ENCODE measurements at places on chromosomes 1 and 21.
A peak's percentile ranks its signal among the peaks of the same experiment; 100 is the strongest.

DNA sequence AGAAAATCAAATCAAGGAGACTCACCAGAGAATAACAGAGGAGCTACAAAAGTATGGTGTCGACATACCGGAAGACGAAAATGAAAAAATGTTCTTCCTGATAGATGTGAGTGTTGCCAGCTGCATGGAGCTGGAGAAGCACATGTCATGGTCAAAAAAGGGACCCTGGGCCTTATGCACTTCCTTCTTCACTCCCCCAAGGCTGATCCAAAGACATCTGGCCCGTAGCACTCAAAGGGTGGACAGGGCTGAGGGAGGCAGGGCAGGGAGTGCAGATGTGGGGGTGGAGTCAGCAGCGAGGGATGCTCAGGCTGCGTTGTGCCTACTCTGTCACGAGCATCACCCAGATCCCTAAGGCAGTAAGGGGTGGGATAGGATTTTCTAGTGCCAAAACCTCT is 19.4 kb downstream of the MX1 start:
- DNase-seq: no peak

DNA sequence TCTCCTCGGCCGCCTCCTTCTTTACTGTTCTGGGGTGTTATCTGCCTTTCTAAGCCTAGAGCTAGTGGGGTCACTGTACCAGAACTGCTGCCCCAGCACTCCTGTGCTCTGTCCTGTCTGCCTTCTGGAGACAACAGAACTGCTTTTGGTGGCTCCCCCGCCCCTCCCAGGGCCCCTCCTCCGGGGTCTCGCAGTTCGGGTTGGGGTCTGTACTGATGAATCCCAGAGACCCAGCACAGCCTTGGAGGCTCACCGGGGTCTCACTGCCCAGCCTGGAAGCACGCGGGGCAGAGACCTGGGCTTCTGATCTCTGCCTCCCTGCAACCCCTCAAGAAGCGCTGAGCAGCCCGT is 3.2 kb upstream of the PLEKHA6 start:
- DNase-seq: no peak

DNA sequence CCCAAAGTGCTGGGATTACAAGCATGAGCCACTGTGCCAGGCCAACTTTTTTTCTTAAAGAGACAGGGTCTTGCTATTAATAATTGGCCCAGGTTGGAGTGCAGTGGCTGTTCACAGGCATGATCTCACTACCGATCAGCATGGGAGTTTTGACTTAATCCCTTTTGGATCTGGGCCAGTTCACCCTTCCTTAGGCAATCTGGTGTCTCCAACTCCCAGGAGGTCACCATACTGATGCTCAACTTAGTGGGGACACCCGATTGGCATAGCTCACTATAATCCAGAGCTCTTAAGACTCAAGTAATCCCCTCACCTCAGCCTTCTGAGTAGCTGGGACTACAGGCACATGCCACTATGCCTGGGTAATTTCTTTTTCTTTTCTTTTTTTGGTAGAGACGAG is 64.2 kb upstream of the SCYL3 start:
- no peak for DNase-seq

GRCh38 chr1:228782662-228783417 is 47.6 kb downstream of the RHOU start:
- peak; percentile 74 for DNase-seq

DNA sequence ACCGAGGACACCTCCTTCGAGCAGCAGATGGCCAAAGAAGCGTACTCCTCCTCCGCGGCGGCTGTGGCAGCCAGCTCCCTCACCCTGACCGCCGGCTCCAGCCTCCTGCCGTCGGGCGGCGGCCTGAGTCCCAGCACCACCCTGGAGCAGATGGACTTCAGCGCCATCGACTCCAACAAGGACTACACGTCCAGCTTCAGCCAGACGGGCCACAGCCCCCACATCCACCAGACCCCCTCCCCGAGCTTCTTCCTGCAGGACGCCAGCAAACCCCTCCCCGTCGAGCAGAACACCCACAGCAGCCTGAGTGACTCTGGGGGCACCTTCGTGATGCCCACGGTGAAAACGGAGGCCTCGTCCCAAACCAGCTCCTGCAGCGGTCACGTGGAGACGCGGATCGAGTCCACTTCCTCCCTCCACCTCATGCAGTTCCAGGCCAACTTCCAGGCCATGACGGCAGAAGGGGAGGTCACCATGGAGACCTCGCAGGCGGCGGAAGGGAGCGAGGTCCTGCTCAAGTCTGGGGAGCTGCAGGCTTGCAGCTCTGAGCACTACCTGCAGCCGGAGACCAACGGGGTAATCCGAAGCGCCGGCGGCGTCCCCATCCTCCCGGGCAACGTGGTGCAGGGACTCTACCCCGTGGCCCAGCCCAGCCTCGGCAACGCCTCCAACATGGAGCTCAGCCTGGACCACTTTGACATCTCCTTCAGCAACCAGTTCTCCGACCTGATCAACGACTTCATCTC is 106.8 kb upstream of the VAMP3 start:
- no peak for DNase-seq

DNA sequence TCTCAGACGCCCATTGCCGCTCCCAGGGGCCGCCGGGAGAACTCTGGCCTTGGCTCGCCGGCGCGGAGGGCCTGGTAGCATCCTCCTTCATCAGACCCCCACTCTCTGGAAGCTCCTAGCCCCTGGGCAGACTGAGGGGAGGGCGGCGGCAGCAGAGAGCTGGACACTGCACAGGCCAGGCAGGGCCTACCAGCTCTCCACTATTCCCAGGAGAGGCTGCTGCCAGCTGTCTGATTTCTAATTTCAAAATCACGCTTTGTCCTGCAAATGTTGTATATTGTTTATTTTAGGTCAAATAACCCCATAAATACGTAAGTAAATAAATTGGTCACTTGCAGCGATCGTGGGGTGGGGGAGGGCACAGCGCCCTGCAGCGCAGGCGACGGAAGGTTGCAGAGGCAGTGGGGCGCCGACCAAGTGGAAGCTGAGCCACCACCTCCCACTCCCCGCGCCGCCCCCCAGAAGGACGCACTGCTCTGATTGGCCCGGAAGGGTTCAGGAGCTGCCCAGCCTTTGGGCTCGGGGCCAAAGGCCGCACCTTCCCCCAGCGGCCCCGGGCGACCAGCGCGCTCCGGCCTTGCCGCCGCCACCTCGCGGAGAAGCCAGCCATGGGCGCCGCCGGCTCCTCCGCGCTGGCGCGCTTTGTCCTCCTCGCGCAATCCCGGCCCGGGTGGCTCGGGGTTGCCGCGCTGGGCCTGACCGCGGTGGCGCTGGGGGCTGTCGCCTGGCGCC is at the start of gene MTARC1:
MTARC1 (plus strand) TSS at position 577 of the 732 bp plus-strand sequence; CDS start at position 609, 32 bp downstream.
- DNase-seq: peak; percentile 46

GRCh38 chr1:150995460-150995859 is 11.2 kb downstream of the MINDY1 start:
- no peak for DNase-seq

- DNase-seq: no peak
Observed at GRCh38 chr1:57063406-57064125, 97.8 kb upstream of the C8B start.

- DNase-seq: no peak
Observed at GRCh38 chr1:234357831-234358230, 15.4 kb upstream of the COA6 start.

GRCh38 chr21:34270411-34270810 is 93.4 kb upstream of the KCNE2 start:
- no peak for DNase-seq

DNA sequence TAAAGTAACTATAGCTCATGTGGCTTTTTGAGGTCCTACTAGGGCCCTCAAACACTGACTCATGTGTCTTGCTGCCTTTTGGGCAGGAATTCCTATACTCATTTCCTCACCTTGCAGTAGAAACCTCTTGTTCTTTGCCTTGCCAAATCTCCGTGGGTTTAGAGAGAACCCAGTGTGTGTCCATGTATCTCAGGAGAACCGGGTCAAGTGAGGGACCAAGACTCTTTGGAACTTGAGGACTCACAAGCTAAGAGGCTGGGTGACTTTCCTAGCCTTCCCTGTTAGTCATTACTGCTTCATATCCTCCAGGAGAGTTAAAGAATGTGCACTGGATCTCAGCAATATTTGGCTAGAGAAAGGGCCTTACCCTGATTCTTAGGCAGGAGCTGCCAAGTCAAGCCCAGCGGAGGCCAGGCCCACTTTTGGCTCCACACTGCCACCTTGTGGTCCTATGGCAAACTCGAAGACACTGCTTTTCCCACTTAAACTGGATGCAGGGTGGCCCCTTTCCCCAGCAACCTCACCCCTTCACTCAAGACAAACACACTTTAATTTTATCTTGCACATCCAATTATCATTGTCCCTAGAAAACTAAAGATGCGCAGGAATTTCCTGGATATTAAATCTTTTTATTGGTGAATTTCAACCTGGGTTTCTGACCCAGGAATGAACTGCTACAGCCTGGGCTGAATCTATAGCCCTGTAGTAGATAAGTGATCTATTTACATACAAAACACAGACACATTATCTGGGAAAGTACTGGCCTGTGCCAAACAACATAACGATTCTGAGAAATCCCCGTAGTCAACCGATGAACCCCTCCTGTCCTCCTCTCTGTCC is 10.6 kb downstream of the AVPR1B start:
- DNase-seq: peak; percentile 83

- DNase-seq: peak; percentile 88
Observed at GRCh38 chr1:28369371-28370238, at the start of gene PHACTR4. Gene PHACTR4, plus strand, starts transcription at chr1:28369740. Its CDS starts 37,708 bp downstream, at chr1:28407448.

DNA sequence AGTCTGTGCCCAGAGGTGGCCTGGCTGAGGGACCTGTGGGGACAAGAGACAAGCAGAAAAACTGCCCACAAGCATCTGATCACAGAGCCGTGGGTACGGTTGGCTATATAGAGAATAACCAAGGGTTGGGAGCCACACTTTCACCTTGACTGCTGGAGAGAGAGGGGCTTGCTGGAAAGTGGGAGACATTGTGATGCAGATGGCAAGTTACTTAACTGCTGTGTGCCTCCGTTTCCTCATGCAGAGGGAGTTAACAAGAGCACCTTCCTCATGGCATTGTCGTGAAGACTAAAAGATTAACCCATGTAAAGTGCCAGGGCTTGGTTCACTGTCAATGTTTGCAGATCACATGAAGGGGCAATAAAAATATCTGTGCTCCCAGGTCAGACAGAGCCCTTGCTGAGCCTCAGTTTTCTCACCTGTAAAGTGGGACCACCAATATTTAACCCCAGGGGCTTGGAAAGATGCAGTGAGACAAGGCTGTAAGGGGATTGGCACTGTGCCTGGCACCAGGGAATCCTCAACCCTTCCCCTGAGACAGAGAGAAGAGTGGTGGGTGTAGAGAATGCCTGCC is 52.8 kb downstream of the SDC3 start:
- DNase-seq: no peak

GRCh38 chr1:35745124-35745730 is 24.6 kb downstream of the CLSPN start:
- DNase-seq: no peak

GRCh38 chr1:117368116-117369108 is 1.2 kb downstream of the MAN1A2 start:
- DNase-seq: peak; percentile 41

GRCh38 chr1:6582370-6582769 is 2.6 kb downstream of the ZBTB48 start:
- DNase-seq: no peak
